ENCODE measurements at places on chromosomes 5 and 9.

- no peak for DNase-seq
These were observed 666.8 kb downstream of the ACTL7B start for GRCh38 chr9:108188976-108189375.

- no peak for DNase-seq
These were observed 61.6 kb downstream of the C9orf152 start for GRCh38 chr9:110146373-110146772.

DNA sequence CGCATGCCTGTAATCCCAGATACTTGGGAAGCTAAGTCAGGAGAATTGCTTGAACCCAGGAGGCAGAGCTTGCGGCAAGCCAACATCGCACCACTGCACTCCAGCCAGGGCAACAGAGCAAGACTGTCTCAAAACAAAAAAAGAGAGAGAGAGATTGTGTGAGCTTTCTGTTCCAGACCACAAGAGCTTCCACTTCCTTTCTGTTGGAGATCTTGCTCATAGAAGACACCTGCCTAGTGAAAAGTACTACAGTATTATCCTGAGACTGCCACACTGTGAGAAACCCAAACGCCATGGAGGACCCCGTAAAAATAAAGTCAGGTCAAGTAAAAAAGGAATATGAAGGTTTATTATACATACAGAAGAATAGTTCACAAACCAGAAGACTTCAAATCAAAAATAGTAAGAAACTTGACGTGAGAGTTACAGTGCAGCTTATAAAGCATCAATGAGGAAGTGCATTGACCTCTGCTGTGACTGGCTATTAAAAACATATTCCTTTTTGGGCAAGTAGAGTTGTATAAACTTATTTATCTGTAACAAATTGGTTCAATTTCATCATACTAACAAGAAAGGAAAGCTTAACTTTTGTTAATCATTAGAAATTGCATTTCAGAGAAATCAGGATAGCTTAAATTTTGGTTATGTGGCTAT lies 4.3 kb upstream of the EMB start:
- peak; percentile 30 for DNase-seq

- no peak for DNase-seq
These were observed 10.4 kb downstream of the TAF11L12 start for GRCh38 chr5:17620627-17621026.

DNA sequence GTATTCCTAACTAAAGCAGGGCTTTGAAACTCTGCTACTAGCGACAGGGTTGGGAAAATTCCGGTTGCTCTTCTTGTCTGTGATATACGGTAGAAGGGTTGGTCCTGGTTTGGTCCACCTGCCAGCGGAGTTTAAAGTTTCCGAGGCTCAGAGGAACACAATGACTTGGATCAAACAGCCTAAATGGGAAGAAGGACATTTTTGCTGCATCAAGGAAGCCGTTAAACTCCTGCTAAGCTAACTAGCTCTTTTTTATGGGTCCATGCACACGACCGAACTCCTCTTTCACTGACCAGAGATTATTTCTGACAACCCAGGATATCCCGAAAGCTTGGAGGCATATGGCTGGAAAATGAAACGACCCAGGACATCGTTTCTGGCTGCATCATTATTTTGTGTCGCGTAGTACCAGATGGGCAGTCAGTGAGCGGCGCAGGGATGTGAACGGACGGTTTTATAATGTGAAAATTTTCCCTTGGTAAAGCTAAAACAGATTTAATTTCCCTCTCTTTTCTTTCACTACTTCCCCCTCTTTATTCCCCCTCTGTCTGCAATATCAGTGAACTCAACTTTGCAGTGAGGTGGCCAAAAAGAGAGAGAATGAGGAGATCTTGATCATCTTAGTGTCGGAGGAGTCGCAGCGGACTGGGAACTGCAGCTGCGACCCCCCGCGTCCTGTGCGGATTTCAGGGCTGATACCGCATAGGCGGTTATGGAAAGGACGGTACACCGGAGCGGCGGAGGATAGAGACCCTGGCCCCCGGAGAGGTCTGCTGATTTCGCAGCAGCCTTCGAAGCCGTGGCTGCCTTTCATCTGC lies at the start of gene LURAP1L:
Gene LURAP1L (plus strand): TSS at position 160 of the 818 bp plus-strand sequence. CDS start 696 bp downstream, outside the sequence.
- peak; percentile 18 for DNase-seq

GRCh38 chr9:89801341-89801740 lies 196.5 kb downstream of the GADD45G start:
- DNase-seq, result no peak

- DNase-seq, result no peak
These were observed 108.1 kb downstream of the FBXW11 start for GRCh38 chr5:171898386-171898785.

GRCh38 chr9:35490155-35490909 lies 421 bp downstream of the RUSC2 start:
- no peak for DNase-seq

GRCh38 chr9:92620845-92621244 lies 49.1 kb downstream of the IPPK start:
- no peak for DNase-seq

GRCh38 chr5:50843091-50843490 lies 176.7 kb downstream of the PARP8 start:
- DNase-seq, result no peak

DNA sequence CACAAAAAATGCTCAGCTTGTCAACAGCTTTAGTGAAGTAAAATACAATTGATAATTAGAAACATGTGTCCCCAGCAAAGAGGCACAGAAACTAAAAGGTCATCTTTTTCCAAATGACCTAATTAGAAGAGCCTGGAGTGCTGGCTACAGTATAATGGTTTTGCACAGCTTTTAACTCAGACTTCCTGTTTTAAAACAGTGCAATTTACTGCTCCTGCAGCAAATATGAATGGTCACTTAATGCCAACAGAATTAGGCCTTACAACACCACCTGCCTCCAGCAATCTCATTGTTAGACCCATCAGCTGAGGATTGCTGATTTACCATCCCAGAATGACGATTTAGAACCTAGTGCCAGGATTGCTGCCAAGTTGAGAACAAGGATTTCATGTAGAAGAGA lies 239.3 kb downstream of the CETN3 start:
- DNase-seq, result no peak

- no peak for DNase-seq
These were observed 116.2 kb downstream of the WNK2 start for GRCh38 chr9:93300175-93300572.

DNA sequence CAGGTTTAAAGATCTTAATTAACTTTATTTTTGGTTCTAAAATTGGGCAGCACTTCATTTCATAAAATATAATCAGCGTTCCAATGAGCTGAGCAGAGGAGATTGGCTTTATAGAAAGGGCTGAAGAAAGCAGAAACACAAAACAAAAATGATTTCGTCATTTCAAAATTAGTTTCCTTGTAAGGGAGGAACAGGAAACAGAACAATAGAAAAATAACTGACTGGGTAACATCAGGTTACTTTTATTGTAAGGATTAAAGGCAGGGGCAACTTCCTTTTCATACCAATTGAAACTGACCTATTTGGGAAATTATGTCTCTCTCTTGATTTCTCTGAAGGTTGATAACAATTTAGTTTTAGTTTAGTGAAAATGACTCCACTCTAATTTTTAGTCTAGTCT lies 157.1 kb downstream of the ATP10B start:
- DNase-seq, result no peak

GRCh38 chr9:69696802-69697201 lies 24.6 kb upstream of the APBA1 start:
- DNase-seq, result no peak

GRCh38 chr9:72538921-72539702 lies 17.7 kb downstream of the TMC1 start:
- DNase-seq, result no peak

GRCh38 chr9:133405508-133406438 lies 12.0 kb downstream of the REXO4 start:
- no peak for DNase-seq

DNA sequence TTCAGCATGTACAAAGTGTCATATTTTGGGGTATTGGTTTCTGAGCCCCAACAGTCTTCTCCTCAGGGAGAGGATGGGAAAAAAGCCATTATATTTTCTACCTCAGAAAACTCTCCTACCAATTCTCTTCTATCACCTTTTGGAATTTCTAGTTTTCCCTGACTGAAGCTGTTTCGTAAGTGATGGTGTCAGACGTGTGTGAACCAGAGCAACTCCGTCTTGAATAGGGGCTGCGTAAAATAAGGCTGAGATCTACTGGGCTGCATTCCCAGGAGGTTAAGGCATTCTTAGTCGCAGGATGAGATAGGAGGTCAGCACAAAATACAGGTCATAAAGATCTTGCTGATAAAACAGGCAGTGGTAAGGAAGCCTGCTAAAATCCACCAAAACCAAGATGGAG lies 197.3 kb upstream of the C9orf72 start:
- no peak for DNase-seq

- DNase-seq, result no peak
These were observed 65.2 kb downstream of the ZNF366 start for GRCh38 chr5:72441862-72442540.

DNA sequence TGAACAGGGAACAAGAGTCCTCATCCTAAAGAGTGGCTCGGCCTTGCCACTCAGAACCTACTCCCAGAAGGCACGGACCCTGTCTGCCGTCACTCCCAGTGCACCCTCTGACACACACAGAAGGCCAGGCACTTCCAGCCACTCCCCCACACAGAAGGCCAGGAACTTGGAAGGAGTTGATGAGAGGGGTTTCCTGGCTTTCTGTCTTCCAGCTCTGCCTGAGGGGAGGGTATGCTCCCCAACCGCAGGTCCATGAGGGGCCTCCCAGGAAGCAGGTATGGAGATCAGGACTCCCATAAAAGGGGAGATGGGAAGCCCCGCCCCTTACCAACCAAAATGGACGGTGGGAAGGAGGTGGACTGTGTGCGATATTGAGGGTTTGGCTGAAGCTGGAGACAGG lies 247.6 kb upstream of the IRX4 start:
- no peak for DNase-seq

DNA sequence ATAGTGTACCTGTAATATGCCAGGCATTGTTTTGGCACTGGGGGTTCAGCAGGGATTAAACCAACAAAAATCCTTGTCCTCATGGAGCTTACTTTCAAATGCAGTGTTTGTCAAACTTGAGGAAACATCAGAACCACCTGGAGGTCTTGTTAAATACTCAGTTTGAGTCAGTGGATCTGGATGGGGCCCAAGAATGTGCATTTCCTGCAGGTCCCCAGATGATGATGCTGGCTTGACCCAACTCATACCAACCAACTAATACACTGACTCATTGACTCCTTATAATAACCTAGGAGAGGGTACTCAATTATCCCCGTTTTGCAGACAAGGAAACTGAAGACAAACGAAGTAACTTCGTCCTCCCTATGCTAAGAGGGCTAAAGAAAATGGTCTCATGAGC lies 11.3 kb downstream of the WWC1 start:
- no peak for DNase-seq

Measured in GM13977 (cell line).